ENCODE measurements at places on chromosomes 16 and 17. TPM values are rescaled to one million over a fixed set of nuclear protein-coding genes. Genes with fewer than 3 reads are reported as not detected.

The PRRT2 gene
- total RNA-seq, result 0.73 TPM

The SNAI3 gene
- not detected for total RNA-seq

The TPSB2 gene
- not detected for total RNA-seq

The RBFOX1 gene
- total RNA-seq, result not detected

The ARL4D gene
- total RNA-seq, result 30.5 TPM

The HAP1 gene
- total RNA-seq, result not detected

The CLEC19A gene
- not detected for total RNA-seq

The DPEP3 gene
- not detected for total RNA-seq

The NT5C gene
- 60.6 TPM for total RNA-seq

The TBC1D3I gene
- total RNA-seq, result not detected

The CBFA2T3 gene
- not detected for total RNA-seq

The KCNH4 gene
- not detected for total RNA-seq

The FBXO39 gene
- not detected for total RNA-seq

The CCDC102A gene
- 8.1 TPM for total RNA-seq

The CSH1 gene
- total RNA-seq, result not detected

The ALOX12 gene
- total RNA-seq, result not detected

The NPIPA5 gene
- under 0.01 TPM for total RNA-seq

The DUS2 gene
- total RNA-seq, result 18.0 TPM

The MILR1 gene
- total RNA-seq, result 25.0 TPM

The KRT12 gene
- not detected for total RNA-seq

The OR1A1 gene
- total RNA-seq, result not detected

The KRT20 gene
- not detected for total RNA-seq

The ZG16B gene
- total RNA-seq, result not detected

The CLEC18A gene
- 0.20 TPM for total RNA-seq

The TBX21 gene
- 2.6 TPM for total RNA-seq

The INTS2 gene
- total RNA-seq, result 19.0 TPM

The SLC5A11 gene
- not detected for total RNA-seq

The NOXO1 gene
- 0.39 TPM for total RNA-seq

The CRISPLD2 gene
- total RNA-seq, result 6.5 TPM

The RAMP2 gene
- 0.73 TPM for total RNA-seq

The NHERF1 gene
- 22.7 TPM for total RNA-seq

The SLC16A13 gene
- total RNA-seq, result 0.39 TPM

The HAGHL gene
- total RNA-seq, result 15.8 TPM

The TSPOAP1 gene
- total RNA-seq, result not detected

The ADAP2 gene
- 0.37 TPM for total RNA-seq

The ZNF385C gene
- not detected for total RNA-seq

The CA10 gene
- not detected for total RNA-seq

The KRT40 gene
- not detected for total RNA-seq

The GRIN2A gene
- 1.1 TPM for total RNA-seq

The DDX52 gene
- 27.2 TPM for total RNA-seq

The WFDC1 gene
- total RNA-seq, result under 0.01 TPM

The TK1 gene
- total RNA-seq, result 101 TPM

The CAMKK1 gene
- 9.9 TPM for total RNA-seq
